Bone marrow (tissue), 2 donors: ENCODE measurements at places on chromosomes 16 and 17.

- no peak for DNase-seq
Measured at GRCh38 chr17:11899537-11899942, 97.7 kb downstream of the ZNF18 start.

- no peak for DNase-seq
Measured at GRCh38 chr17:79647456-79647915, 36.6 kb upstream of the RBFOX3 start.

- DNase-seq, result no peak
Measured at GRCh38 chr17:64095144-64095882, 34.6 kb downstream of the ERN1 start.

GRCh38 chr16:50696575-50697420, 3.4 kb downstream of the NOD2 start:
- no peak for DNase-seq

DNA sequence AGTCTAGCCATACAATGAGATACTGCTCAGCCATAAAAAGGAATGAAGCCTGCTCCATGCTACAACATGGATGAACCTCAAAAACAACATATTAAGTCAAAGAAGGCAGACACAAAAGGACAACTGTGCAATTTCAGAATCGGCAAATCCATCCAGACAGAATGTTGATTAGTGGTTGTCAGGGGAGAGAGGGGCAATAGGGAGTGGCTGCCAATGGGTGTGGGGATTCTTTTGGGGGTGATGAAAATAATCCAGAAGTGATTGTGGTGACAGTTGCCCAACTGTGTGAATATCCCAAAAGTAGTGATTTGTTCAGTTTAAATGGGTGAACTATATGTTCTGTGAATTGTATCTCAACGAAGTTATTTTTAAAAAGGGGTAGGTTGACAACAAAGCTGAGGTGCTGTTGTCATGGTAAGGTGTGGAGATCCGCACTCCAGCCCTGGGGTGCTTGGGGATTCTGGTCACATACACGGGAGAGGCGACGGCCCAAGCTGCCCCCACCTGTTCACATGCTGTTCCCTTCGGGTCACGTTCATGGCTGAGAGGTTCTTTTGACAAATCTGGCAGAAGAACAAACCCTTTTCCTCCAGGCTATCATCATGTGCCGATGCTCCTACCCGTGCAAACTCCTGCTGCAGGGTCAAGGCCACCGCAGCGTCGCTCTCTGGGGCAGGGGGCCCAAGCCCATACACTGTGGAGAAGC, 9.6 kb downstream of the SLX4 start:
- no peak for DNase-seq

DNA sequence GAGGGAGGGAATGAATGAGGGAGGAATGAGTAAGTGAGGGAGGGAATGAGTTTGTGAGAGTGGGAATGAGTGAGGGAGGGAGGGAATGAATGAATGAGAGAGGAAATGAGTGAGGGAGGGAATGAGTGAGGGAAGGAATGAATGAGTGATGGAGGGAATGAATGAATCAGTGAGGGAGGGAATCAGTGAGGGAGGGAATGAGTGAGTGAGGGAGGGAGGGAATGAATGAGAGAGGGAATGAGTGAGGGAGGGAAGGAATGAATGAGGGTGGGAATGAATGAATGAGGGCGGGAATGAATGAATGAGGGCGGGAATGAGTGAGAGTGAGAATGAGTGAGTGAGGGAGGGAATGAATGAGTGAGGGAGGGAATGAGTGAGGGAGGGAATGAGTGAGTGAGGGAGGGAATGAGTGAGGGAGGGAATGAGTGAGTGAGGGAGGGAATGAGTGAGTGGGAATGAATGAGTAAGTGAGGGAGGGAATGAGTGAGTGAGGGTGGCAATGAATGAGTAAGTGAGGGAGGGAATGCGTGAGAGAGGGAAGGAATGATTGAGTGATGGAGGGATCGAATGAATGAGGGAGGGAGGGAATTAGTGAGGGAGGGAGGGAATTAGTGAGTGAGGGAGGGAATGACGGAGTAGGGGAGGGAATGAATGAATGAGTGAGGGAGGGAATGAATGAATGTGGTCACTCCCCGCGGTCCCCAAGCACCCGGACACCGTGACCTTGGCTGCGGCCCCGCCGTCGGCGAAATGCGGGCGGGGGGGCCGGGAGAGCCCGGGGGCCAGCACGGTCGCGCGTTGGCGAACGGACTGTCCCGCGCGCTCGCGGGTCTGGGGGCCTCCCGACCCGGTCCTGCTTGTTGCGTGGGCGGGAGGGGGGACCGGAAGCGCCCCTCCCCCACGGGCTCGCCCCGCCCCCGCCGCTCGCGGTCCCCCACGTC, 1.1 kb upstream of the UBE2I start:
- no peak for DNase-seq
